ENCODE measurements at places on chromosomes 16 and 17.
A peak's percentile ranks its signal among the peaks of the same experiment; 100 is the strongest.

DNA sequence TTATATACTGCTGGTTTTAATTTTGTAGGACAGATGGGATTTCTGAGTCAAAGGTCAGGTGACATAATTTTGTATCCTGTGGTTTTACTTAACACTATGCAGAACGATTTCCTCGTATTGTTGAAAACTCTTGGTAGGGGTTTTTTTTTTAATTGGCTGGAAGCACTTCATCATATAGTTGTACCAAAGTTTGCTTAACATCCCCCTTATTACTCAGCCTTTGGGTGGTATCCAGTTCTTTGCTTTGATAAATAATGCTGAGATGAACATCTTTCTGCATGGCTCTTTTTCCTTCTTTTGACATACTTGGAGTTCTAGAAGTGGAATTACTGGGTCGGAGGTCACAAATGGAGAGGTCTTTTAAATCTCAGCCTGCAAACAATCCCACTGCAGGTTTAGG lies 419.1 kb downstream of the MAF start:
- no peak for DNase-seq

DNA sequence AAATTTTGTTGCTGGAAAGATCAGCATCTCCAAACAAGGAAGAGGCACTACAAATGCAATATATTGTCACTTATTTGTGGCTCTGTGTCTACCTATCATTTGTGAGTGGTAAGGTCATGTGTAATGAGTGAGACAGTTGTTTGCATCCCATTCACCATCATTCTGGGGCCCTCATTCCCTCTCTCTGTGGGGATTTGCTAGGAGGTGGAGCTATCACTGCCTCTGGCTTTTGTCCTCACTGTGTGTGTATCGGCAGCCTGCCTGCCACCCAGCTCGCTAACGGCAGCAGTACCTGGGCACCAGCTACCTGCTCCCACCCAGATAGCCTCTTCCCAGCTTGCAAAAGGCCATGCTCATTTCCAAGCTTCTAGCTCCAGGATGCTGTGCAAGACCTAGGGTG lies 379.2 kb upstream of the ZFHX3 start:
- DNase-seq, result no peak

GRCh38 chr16:87236516-87237115 lies 80.6 kb downstream of the C16orf95 start:
- no peak for DNase-seq

GRCh38 chr16:68388124-68388523 lies 60.2 kb downstream of the SMPD3 start:
- no peak for DNase-seq

- no peak for DNase-seq
These were observed 16.4 kb upstream of the MARCHF10 start for GRCh38 chr17:62824290-62825131.

- no peak for DNase-seq
These were observed 9.2 kb downstream of the PIEZO1 start for GRCh38 chr16:88775825-88776224.

DNA sequence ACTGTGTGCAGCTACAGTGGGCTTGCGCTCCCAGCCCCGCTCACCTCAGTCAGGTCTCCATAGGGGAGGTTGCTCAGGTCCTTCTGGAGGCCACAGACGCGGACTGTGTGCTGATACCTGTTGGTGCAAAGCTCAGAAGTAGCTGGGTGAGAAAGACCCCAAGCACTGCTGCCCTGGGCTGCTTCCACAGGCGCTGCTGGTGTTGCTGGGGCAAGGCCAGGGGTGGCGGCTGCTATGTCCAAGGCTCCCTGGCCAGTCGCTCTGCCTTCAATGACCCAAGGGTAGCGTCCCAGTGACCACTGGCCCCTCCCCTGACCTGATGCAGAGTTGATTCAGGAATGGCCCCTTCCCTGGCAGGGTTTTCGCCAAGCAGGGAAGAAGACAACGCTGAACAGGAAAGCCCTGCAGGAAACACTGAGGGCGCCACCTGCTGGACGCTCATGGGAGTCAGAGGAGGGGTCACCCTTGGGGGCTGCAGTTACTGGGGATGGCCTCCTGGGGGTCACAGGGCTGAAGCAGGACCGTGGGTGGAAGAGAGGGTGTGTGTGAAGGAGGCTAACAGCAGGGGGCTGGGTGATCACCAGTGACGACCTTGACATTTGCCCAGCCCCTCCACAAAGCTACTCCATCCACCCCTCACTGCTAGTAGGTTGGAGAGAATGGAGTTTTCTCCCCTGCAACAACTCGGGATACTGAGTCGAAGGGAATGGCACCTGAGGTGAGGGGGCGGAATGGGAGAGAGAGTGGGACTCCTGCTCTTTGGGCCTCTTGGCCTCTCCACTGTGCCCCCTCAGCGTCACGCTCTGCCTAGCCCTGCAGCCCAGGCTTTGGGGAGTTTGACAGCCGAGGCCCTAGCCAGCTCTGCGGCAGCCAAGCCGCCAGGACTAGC lies 38.3 kb downstream of the ABCC12 start:
- peak; percentile 23 for DNase-seq

DNA sequence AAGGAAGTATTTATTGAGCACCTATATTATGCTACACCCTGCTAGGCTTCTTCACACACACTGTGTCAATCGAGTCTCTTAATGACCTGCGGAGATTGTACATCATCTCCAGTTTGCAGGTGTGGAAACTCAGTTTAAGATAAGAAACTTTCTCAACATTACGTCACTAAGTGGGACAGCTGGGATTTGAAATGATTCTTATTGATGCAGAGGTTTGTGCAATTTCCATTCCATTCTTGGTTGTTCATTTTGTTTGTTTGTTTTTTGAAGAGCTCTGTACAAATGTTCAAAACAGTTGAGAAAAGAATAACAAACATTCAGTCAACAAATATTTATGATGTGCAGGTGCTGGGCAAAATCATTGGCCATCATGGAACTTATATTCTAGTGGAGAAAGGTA lies 84.8 kb downstream of the MAP2K6 start:
- no peak for DNase-seq

DNA sequence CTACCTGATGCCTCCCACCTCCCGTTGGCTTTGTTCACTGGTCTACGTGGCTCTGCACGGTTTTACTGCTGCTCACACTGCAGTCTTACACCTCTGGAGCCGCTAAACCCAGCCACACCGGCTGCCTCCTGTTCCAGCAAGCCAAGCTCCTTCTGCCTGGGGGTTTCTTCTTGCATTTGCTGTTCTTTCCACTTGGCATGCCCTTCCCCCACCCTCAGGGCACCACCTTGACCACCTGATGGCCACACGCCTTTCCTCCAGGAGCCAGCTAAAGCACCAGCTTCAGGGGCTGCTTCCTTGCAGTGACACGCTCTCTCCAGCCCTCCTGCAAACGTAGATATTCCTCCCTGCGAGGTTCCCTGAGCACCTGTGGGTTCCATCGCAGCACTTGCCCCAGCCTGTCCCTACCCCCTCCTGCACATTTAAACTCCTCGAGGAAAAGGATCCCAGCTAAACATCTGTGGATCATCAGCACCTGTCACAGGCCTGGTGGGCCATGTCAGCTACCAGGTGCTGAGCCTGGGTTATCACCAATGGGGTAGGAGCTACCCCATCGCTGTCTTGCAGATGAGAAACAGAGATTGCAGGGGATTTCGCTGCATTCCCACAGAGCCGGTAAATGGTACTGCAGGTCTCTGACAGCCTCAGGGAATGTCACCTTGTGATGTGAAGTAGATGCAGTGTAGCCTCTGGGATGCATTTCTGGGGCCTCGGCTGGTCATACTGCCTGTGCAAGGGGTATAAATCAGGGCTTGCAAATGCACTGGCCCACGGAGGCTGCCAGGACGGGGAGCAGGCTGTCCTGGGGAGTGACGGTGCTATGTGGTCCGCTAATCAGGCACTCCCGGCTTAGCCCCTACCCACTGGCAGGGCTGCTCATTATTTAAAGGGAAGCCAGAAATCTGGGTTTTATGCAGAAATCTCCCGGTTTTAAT lies 285.2 kb downstream of the CPPED1 start:
- no peak for DNase-seq

- DNase-seq, result no peak
These were observed 21.2 kb downstream of the EFCAB5 start for GRCh38 chr17:29962656-29963055.

GRCh38 chr16:22194707-22195444 lies 11.2 kb upstream of the EEF2K start:
- DNase-seq, result no peak

DNA sequence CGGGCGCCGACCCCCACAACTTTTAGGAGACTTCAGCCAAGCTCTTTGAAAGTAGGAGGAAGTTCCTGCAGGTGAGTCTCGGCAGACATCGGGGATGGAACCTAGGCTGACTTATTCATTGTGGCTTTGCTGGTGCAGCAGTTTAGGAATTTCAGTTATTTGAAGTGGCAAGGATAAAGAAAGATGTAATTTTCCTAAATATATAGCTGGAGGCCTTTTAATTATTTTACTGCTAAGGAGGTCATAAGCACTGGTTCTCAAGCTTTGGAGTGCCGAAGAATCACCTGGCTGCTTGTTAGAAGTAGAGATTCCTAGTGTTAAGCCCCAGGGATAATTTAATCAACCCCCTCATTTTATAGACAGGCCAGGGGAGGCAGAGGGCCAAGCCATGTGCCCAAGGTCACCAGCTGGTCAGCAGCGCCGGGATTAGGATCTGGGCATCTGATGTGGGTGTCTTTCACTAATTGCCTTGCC lies 28.9 kb upstream of the BCAR1 start:
- DNase-seq, result no peak

DNA sequence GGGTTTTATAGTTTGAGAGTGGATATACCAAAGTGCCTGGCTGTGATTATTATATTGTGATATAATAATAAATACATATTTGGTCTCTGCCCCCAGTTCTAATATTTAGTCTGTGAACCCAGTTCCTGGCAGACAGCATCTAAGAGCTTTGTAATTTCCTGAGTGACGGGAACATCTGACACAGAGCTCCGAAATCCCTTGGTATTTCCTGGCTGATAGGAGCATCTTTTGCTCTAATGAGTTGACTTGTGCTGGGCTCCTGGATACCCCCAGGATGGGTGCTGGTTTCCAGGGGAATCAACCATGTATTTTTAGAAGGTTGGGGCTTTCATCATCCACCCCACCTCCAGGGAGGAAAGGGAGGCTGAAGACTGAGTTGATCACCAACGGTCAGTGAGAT lies 187.3 kb downstream of the CDH13 start:
- DNase-seq, result no peak

DNA sequence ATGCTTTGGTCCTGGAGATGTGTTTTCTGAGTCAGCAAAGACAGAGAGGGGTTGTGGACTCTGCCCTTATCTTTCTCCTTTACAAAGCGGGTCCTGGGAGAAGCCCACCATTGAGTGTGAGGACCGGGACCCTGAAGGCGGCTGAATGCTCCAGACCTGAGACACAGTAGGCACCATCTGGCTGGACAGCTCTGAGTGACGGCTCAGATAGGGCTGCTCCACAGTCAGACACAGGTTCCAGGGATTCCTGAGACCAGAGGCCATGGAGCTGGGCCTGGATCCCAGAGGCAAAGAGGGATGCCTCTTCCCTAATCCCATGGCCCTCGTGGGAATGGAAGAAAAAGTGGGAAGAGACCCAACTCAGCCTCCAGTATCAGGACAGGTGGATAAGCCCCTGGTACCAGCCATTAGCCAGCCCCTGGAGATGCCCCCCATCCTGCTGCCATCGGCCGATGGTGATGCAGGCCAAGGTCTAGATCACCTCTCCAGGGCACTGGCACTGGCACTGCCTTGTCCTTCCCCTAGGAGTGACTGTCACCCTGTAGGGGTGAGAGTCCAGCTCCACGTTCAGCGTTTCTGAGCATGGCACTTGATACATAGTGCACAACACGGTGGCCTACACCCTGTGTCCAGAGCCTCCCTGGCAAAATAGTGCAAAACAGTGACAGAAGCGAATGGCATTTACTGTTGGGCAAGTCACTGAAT lies 4.7 kb downstream of the MMP15 start:
- DNase-seq, result no peak

GRCh38 chr17:19713462-19713861 lies 2.9 kb downstream of the SLC47A2 start:
- DNase-seq, result no peak

GRCh38 chr16:72794319-72794718 lies 253.6 kb downstream of the ZFHX3 start:
- DNase-seq, result no peak

GRCh38 chr17:691423-691822 lies 23.2 kb downstream of the VPS53 start:
- no peak for DNase-seq

DNA sequence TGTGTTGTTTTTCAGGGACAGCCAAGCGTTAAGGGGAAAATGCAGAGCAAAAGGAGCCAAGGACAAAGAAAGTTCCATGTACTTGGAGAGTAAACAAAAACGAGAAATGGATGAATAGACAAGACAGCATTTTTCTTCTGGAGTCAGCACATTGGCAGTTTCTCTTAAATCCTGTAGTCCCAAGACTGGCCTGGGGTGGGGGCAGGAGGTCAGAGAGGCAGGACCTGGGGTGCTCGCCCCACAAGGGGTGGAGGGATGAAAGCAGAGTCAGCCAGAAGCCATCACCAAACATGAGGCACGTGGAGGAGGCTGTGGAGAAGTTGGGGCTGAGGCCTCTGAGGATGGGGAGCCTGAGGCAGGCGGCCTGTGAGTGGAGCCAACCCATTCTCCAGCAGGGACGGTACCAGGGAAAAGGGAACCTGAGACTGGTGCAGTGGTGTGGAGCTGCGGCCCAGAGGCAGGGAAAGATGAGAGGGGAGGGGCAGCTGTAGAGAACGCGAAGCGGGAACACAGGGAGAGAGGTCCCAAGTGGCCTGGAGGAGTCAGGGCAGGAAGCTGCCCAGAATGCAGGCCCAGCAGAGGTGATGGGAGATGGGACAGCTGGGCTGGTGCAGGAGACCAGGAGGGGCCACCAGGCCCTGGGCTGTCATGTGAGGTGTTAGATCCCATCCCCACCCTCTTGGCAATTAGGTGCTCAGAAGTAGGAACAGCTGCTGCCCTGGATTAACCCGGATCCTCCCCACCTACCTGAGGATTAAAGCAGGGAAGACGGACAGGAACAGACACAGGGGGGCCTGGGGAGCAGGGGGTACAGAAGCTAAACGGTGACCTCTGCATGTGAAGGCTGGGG lies 3.3 kb downstream of the TLCD3B start:
- DNase-seq, result no peak
